Muscle of arm (tissue), 14 donors: ENCODE measurements at places on chromosomes 2 and 18. TPM values are rescaled to one million over a fixed set of nuclear protein-coding genes. Genes with fewer than 3 reads are reported as not detected.

RAPGEF4 gene
- polyA plus RNA-seq = 4.6 TPM

KCNE4 gene
- polyA plus RNA-seq = 5.1 TPM

RAMP1 gene
- 53.3 TPM for polyA plus RNA-seq

ZC3H8 gene
- 27.1 TPM for polyA plus RNA-seq

CCT4 gene
- 65.6 TPM for polyA plus RNA-seq

RBKS gene
- not detected for polyA plus RNA-seq

LRATD1 gene
- 12.4 TPM for polyA plus RNA-seq

RSAD2 gene
- polyA plus RNA-seq = 2.1 TPM

FBXO48 gene
- 1.5 TPM for polyA plus RNA-seq

TSGA10 gene
- polyA plus RNA-seq = 3.0 TPM

VAPA gene
- polyA plus RNA-seq = 209 TPM
